NCI-H2081 (cell line): ENCODE measurements at places on chromosomes 11 and 22.

GRCh38 chr11:23604966-23605365 is 744.7 kb upstream of the CCDC179 start:
- DNase-seq = no peak

DNA sequence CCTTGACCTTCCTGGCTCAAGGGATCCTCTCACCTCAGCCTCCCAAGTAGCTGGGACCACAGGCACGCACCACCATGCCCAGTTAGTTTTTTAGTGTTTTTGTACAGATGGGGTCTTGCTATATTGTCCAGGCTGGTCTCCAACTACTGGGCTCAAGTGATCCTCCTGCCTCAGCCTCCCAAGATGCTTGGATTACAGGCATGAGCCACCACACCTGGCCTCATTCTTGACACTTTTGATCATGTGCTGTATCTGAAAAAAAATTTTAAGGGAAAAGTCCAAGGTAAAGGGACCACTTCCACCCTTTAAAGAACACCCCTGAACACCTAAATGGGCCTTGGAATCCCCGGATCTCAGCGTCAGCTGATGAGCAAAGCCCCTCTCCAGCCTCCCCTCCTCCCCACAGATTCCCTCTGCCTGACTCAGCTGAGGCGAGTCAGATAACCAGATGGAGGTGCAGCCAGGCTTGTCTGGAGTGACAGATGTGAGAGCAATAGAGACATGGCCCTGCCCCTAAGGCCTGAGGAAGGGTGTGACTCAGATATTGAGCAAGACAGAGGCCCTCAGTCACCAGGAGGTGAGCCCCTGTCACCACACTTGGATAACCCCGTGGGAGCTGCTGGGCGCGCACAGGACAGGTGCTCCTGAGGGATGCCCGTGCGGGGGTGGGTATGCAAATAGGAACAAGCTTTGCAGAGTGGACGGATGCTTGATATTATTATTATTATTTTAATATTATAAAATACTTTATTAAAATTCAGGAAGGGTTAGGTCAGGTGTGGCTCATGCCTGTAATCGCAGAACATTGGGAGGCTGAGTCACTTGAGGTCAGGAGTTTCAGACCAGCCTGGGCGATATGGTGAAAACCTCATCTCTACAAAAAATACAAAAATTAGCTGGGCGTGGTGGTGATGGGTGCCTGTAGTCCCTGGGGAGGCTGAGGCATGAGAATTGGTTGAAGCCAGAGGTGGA is 5.0 kb upstream of the CCDC88B start:
- DNase-seq = no peak

DNA sequence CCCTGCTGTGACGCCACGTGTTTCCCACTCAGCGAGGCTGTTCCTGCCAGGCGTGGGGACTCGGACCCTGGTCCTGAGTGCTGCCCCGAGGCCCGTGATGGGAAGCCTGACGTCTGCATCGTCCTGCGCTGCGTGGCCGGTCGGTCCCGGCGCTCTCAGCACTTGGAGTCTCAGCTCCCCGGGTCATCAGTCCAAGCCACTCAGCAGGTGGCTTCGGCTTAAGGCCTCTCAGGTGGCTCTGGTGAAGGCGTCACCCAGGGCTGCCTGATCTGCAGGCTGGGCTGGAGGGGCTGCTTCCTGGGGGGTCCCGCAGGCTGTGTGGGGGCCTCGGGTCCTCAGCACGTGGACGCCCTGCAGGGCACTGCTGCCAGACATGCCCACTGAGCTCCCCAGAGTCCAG is 35.3 kb downstream of the BRSK2 start:
- no peak for DNase-seq

- peak; percentile 94 for DNase-seq
Observed at GRCh38 chr11:25910086-25910485, 421.8 kb upstream of the ANO3 start.

DNA sequence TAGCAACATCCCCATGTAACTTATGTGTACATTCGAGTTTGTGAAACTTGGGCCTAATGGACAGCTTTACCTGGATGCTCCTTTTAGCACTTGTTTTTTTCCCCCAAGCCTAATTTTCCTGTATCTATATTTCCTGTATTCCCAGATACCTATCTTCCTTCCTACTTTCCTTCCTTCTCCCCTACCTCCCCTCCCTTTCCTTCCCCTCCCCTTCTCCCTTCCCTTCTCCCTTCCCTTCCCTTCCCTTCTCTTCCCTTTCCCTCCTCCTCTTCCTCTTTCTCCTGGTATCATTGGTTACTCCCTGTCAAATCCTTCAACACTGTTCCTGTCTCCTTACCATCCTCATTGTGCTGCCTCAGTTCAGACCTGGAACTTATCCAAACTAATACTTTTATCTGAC is 111.8 kb downstream of the HIPK3 start:
- no peak for DNase-seq

DNA sequence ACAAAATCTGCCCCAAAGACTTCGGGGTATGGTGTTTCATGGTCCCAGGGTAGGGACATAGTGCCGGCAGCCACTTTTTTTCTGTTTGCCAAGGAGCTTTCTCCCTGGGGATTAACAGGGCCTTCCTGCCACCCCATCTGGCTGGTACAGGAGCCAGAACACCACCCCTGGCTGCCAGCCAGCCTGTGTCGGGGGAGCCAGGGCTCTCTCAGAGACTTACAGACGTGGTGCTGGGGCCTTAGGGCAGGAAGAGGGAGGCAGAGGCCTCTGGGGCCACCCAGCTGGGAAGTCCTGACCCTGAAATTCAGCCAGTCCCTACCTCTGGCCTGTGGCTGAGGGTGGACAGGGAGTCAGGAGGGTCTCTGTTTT is 52.4 kb upstream of the CDON start:
- peak; percentile 96 for DNase-seq

- no peak for DNase-seq
Observed at GRCh38 chr11:123546515-123546914, 107.9 kb downstream of the SCN3B start.

- no peak for DNase-seq
Observed at GRCh38 chr22:49037701-49038245, 789.9 kb downstream of the BRD1 start.

- DNase-seq = no peak
Observed at GRCh38 chr22:44645083-44645482, 56.9 kb upstream of the PRR5 start.

GRCh38 chr22:49948958-49949913 is 11.3 kb upstream of the PIM3 start:
- no peak for DNase-seq

DNA sequence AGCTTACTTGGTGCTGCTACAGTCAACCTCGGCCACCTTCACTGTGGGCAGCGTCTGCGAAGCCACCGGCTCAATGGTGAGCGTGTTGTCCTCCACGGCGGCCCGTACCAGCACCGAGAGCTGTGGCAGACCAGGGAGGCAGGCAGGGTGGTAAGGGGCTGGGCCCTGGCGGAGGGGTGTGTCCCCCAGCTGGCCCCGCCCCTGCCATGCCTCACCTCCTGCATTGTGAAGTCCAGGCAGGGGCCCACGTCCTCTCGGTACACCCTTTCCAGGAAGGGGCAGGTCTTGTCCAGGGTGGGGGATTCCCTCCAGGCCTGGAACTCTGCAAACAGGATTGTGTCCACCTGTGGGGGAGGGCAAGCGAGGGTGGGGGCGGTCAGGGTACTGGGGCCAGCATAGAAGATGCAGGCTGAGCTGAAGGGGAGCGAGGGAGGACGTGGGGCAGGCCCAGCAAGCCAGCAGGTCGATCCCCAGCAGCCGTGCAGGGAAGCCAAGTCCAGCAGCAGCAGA is 12.8 kb downstream of the RAB3IL1 start:
- DNase-seq = no peak

GRCh38 chr22:46150655-46151477 is 540 bp downstream of the PPARA start:
- DNase-seq = no peak

DNA sequence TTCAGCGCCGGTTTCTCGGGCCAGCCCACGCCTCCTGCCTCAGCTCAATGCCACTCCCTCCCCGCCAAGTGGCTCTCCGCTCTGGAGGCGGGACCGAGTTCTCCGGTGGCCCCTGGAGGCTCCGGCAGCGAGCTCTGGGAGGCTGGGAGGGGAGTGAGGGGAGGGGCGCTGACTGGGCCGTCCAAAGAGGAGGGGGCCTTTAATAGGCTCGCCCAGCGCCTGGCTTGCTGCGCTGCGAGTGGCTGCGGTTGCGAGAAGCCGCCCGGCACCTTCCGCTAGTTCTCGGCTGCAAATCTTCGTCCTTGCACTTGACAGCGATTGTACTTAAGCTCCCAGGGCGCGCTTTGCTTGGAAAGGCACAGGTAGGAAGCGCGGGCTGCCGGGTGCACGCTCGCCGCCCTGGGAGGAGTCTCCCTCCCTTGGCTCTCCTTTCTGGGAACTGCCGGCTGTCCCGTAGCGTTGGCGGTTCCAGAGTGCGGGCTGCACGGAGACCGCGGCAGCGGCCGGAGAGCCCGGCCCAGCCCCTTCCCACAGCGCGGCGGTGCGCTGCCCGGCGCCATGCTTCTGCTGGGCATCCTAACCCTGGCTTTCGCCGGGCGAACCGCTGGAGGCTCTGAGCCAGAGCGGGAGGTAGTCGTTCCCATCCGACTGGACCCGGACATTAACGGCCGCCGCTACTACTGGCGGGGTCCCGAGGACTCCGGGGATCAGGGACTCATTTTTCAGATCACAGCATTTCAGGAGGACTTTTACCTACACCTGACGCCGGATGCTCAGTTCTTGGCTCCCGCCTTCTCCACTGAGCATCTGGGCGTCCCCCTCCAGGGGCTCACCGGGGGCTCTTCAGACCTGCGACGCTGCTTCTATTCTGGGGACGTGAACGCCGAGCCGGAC is at the start of gene ADAMTS15:
TSS of gene ADAMTS15 (plus strand) at position 230 of the 894 bp plus-strand sequence. CDS start at position 559, 329 bp downstream.
- DNase-seq = peak; percentile 65

GRCh38 chr11:88188251-88188931 is 13.1 kb upstream of the RAB38 start:
- DNase-seq = no peak

DNA sequence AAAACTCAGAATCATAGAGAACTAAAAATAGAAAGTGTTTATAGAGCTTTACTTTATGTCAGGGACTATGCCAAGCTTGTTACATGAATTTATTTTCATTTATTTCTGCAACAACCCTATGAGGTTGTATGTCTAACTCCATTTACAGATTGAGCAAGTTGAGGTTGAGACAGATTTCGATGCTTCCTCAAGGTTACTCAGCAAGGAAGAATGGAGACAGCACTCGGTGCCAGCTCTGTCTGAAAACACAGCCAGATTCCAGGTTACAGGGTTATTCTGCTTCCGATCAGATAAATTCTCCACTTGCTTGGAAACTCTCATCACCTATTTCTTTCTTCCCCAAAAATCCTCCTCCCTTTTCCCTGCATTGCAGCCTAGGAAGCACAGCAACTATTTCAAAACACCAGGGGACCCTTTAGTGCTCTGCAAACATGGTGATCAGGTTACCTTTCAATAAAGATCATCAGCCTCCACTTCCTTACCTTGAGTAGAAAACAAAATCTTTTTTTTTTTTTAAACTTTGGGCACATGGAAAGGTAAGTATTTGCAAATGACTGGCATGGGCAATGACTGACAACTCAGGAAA is 7.0 kb downstream of the MMP3 start:
- no peak for DNase-seq
